ENCODE measurements at places on chromosomes 3 and 15. TPM values are rescaled to one million over a fixed set of nuclear protein-coding genes. Genes with fewer than 3 reads are reported as not detected.

CFAP44 gene
- polyA plus RNA-seq, result 1.3 TPM

CPB1 gene
- polyA plus RNA-seq, result not detected

HSPBAP1 gene
- polyA plus RNA-seq, result 4.1 TPM

EIF3J gene
- polyA plus RNA-seq, result 28.3 TPM

UBE2E2 gene
- polyA plus RNA-seq, result 32.1 TPM

CELF6 gene
- polyA plus RNA-seq, result 0.22 TPM

TEX55 gene
- not detected for polyA plus RNA-seq

CPN2 gene
- polyA plus RNA-seq, result not detected

TOMM70 gene
- polyA plus RNA-seq, result 7.6 TPM

SLC6A11 gene
- polyA plus RNA-seq, result not detected

PP2D1 gene
- not detected for polyA plus RNA-seq

SEMA4B gene
- polyA plus RNA-seq, result 6.1 TPM

APOD gene
- 3.1 TPM for polyA plus RNA-seq

DIPK2A gene
- 50.7 TPM for polyA plus RNA-seq

SHC4 gene
- polyA plus RNA-seq, result 0.10 TPM

PPARG gene
- 0.14 TPM for polyA plus RNA-seq

TMCO5A gene
- not detected for polyA plus RNA-seq

CHRFAM7A gene
- 1.5 TPM for polyA plus RNA-seq

SLC25A38 gene
- polyA plus RNA-seq, result 31.1 TPM

CCDC39 gene
- not detected for polyA plus RNA-seq

CISH gene
- polyA plus RNA-seq, result 4.1 TPM

CPLX3 gene
- not detected for polyA plus RNA-seq

ABI3BP gene
- polyA plus RNA-seq, result 106 TPM

ANKUB1 gene
- polyA plus RNA-seq, result not detected

LRRC3B gene
- polyA plus RNA-seq, result not detected

CYP1A2 gene
- not detected for polyA plus RNA-seq

CLDN1 gene
- 0.16 TPM for polyA plus RNA-seq

CHRNA7 gene
- 0.70 TPM for polyA plus RNA-seq

LRRC31 gene
- polyA plus RNA-seq, result not detected

C2CD4A gene
- polyA plus RNA-seq, result 0.10 TPM

SERP1 gene
- polyA plus RNA-seq, result 103 TPM

FILIP1L gene
- polyA plus RNA-seq, result 36.2 TPM

IL16 gene
- polyA plus RNA-seq, result 0.29 TPM

PLCL2 gene
- 2.3 TPM for polyA plus RNA-seq

IMPDH2 gene
- 167 TPM for polyA plus RNA-seq

ZNF660 gene
- 0.44 TPM for polyA plus RNA-seq

C3orf20 gene
- polyA plus RNA-seq, result not detected

FGF7 gene
- polyA plus RNA-seq, result not detected

PROK2 gene
- not detected for polyA plus RNA-seq

LRRN1 gene
- not detected for polyA plus RNA-seq

GOLGA6D gene
- not detected for polyA plus RNA-seq

SPRED1 gene
- polyA plus RNA-seq, result 1.3 TPM

MEIS2 gene
- polyA plus RNA-seq, result 26.2 TPM

PLAAT1 gene
- polyA plus RNA-seq, result 0.58 TPM

SH2D7 gene
- polyA plus RNA-seq, result not detected

LTK gene
- polyA plus RNA-seq, result 0.17 TPM

CA12 gene
- 1.1 TPM for polyA plus RNA-seq

All from endothelial cell of umbilical vein (primary cell).